NB4 (cell line): ENCODE measurements at places on chromosomes 6 and 20.

DNA sequence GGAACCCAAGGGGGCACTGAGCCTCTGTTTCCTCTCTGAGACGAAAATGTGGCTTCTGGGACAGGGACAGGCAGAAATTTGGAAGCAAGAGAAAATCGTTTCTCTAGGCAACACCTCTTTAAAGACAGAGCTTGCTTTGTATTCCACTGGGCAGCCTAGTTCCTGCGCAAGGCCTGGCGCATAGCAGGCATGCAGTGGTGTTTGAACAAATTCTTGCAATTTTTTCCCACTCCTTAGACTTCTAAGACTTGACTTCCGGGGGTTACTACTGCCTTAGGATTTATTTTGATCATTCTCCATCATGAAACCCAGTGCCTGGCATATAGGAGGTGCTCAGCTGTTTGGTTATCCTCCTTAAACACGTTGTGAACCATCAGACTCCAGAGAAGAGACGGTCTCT lies 249.0 kb upstream of the KCNG1 start:
- DNase-seq, result no peak

DNA sequence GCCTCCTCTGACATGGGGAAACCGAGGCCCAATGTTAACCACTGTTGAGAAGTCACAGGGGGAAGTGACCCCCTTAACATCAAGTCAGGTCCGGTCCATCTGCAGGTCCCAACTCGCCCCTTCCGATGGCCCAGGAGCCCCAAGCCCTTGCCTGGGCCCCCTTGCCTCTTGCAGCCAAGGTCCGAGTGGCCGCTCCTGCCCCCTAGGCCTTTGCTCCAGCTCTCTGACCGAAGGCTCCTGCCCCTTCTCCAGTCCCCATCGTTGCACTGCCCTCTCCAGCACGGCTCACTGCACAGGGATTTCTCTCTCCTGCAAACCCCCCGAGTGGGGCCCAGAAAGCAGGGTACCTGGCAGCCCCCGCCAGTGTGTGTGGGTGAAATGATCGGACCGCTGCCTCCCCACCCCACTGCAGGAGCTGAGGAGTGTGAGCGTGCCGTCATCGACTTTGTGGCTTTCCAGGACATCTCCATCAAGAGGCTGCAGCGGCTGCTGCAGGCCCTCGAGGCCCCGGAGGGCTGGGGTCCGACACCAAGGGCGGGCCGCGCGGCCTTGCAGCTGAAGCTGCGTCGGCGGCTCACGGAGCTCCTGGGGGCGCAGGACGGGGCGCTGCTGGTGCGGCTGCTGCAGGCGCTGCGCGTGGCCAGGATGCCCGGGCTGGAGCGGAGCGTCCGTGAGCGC lies 1.6 kb downstream of the TNFRSF6B start:
- DNase-seq, result no peak

- no peak for DNase-seq
Measured at GRCh38 chr20:51287628-51288413, 254.7 kb downstream of the NFATC2 start.

- DNase-seq, result no peak
Measured at GRCh38 chr6:54913211-54913610, 66.6 kb downstream of the FAM83B start.

DNA sequence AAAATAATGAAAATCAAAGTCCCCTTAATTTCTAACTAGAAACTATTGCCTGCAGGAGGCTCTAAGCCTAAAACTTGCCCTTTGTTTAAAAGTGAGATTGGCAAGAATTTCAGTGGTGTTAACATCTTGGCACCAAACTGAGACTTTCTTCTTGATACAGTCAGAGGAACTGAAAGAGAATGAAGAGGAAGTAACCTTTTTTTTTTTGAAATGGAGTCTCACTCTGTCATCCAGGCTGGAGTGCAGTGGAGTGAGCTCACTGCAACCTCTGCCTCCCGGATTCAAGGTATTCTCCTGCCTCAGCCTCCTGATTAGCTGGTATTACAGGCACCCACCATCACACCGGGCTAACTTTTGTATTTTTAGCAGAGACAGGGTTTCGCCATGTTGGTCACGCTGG lies 3.6 kb downstream of the DOP1A start:
- DNase-seq, result peak; percentile 41

DNA sequence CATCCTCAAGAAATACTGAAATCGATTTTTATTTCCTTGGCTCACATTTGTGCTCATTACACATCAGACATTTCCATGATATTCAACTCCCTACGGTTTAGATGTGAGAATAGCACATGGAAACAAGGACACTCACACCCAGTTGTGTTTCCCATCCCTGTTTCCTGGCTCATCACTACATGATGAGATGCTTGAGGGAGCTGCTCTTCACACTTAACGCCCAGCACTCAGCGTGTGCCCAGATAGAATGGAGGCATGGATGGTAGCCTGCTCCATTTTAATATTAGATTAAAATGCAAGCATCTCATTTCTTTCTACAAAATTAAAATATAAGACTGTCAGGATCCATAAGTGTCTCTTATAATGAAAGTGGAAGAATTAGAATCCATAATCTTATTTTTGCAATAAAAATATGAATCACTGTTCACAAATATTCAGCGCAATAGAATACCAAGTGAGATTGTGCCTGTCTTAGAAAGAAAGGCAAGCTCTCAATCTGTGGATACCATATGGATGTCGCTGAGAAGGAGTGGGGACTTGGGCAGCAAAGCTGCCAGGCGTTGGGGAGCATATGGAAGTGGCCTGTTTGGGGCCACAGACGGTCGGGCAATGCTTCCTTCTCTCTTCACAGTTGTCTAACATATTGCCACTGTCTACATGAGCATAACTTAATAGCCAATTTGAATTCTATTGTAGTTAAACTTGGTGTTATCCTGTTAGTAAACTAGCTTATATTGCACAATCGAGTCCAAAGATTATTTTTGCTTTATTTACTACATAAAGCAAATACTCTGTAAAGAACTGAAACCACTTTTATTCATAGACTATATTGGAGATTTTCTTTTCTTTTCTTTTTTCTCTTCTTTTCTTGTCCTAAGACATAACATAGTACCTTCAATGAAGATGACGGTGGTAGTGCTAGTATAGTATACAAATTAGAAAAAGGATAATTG lies 206.8 kb upstream of the QKI start:
- DNase-seq, result no peak

GRCh38 chr6:33957131-33957891 lies 153.5 kb upstream of the MLN start:
- DNase-seq, result no peak

GRCh38 chr6:105545228-105545920 lies 142.5 kb upstream of the PREP start:
- DNase-seq, result no peak

- DNase-seq, result no peak
Measured at GRCh38 chr6:134949927-134950326, at the start of gene ALDH8A1. TSS of gene ALDH8A1 (minus strand) at chr6:134950101. CDS start at chr6:134950053, 48 bp downstream.

DNA sequence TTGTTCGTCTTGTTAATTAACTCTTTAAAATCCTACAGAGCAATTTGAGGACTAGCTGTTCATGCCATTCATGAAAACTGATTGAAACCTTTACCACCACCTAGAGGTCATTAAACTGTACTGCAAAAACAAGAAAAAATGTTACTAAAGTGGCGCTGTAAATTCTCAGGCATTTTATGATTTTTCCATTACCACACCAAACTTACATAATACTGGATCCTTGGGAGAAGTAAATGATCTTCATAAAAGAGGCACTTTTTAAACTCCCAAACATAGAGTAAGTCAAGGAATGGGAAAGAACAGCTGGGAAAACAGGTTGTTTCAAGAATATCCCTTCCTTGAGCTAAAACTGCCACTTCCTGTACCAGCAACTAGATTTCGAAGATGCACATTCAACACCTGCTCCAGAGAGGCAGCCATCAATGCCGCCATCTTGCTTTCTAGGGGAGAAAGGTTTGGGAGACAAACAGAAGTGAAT lies 54.3 kb downstream of the MYLIP start:
- peak; percentile 73 for DNase-seq

GRCh38 chr6:124423621-124424020 lies 538.6 kb upstream of the RNF217 start:
- DNase-seq, result no peak

GRCh38 chr6:39079197-39080125 lies 30.9 kb downstream of the GLP1R start:
- no peak for DNase-seq
